ENCODE measurements at places on chromosomes 6 and 20.

GRCh38 chr6:74549746-74550145 is 656.1 kb downstream of the COL12A1 start:
- no peak for DNase-seq

DNA sequence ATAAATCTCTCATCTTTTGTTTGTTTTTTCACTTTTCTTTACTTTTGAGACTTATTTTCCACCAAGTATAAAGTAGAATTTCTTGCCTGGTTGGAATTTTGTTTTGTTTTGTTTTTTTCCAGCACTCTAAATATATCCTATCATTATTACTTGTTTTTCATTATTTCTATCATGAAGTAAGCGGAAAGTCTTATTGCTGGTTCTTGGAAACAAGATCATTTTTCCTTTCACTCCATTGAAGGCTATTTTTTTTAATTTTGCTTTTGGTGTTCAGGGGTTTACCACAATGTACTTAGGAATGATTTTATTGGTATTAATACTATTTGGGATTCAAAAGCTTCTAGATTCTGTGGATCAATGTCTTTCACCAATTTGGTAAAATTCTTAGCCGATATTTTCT is 190.1 kb downstream of the LAMA2 start:
- no peak for DNase-seq

- peak; percentile 67 for DNase-seq
Observed at GRCh38 chr6:137787016-137787415, 80.0 kb upstream of the TNFAIP3 start.

GRCh38 chr6:5670381-5670780 is 336.3 kb downstream of the NRN1 start:
- peak; percentile 46 for DNase-seq

DNA sequence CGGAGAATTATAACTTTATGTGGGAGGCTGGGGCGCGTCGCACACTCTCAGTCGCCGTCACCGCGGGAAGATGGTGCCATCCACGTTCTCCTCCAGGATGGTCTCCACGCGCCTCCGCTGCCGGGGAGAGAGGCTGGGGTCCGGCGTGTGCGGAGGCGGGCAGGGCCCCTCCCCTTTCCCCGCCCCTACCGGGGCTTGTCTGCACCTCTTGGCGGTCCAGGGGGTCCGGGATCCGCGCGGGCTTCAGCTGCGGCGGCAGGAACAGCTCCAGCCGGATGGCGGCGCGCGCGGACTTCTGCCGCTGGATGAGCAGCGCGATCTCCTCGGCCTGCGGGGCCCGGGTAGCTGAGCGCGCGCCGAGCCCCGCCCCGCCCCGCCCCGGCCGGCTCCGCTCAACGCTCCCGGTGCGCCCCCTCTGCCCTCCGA is 807 bp downstream of the LKAAEAR1 start:
- DNase-seq = peak; percentile 71

- DNase-seq = no peak
Observed at GRCh38 chr6:2514965-2515543, 235.7 kb downstream of the MYLK4 start.

DNA sequence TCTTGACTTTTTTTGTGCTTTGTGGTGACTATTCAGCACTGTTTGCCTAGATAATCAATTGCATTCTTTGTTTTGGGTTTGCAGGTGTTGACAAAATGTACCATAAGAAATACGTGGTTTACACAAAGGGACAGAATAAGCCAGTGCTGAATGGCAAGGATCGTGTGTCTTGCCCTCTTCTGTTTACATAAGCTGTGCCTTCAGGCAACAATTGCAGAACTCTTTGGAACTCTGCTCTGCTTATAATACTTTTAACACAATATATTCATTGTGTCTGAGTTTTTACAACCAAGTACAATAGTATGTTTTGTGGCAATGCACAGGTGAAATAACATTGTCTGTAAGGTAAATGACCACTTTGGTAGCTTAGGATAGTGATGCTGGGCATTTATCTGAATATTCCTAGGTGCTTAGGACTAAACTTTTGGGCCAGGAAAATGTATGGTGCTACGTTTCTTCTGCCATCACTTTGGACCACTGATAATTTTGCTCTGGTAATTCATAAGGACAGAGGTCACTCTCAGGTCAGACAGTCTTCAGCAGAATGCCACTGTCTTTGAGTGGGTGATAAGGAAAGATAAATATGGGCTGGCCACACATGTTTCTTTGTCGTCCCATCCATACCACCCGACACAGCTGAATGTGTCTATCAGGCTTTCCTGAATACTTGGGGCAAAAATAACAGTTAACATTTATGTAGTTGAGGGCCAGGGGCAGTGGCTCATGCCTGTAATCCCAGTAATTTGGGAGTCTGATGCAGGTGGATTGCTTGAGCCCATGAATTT is 344.6 kb upstream of the IMPG1 start:
- DNase-seq = no peak

- no peak for DNase-seq
Observed at GRCh38 chr6:149285626-149286025, 31.9 kb upstream of the TAB2 start.

DNA sequence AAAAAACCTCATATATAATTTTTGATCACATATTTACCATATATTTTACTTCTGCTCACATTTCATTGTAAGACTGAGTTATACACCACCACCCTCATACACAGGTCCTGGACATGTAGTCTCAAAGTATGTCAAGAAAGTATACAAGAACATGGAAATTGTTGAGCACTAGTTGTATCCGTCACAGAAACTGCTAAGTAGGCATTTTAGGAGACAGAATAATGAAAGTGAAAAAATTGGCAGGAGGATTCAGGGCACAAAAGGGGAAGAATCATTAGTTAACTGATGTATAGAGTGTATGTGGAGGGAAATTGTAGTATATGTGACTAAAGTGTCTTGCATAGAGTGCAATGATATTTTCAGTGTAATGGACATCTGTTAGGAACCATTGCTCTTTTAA is 458.8 kb downstream of the TFAP2B start:
- no peak for DNase-seq

DNA sequence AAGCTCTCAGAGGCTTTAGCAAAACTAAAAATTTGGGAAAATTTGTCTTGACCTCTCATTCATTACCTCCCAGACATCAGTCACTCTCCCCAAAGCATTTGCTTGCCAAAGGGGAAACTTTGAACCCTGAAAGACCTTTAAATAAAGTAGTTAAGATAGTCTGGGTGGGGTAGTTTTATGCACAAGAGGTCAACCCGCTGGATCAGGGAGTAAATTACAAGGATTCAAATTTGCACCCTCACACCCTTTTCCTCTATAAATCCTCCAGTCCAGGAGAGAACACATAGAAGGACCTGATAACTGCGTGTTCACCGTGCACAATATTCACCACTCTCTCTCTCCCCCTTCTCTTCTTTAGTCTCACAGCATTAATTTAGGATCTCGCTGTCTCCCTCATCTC is 36.1 kb upstream of the TNFRSF21 start:
- no peak for DNase-seq

DNA sequence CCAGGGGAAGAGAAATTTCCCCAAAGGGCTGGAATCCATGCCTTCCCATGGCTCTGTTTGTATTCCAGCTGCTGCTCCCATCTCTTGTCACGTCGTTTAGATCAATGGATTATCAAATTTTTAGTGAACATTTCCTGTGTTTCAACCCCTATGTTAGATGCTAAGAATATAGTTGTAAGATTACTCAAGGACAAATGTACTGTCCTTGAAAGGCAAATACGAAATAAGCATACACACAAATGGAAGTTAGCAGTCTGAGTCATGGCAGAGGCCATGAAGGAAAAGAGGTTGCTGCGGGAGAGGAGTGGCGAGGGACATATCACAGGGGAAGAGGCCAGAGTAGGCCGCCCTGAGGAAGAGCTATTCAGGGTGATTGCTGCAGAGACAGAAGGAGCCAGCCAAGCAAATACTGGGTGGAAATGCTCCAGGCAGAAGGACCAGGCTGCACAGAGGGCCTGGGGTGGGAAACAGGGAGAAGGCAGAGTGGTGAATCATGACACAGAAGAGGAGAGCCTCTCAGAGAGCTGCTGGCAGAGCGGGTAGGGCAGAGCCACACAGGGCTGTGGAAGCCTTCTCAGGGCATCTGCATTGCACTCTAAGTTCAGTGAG is 219.2 kb upstream of the LRFN2 start:
- DNase-seq = peak; percentile 20

GRCh38 chr6:26103141-26103769 is 16.0 kb downstream of the HFE start:
- DNase-seq = peak; percentile 81

DNA sequence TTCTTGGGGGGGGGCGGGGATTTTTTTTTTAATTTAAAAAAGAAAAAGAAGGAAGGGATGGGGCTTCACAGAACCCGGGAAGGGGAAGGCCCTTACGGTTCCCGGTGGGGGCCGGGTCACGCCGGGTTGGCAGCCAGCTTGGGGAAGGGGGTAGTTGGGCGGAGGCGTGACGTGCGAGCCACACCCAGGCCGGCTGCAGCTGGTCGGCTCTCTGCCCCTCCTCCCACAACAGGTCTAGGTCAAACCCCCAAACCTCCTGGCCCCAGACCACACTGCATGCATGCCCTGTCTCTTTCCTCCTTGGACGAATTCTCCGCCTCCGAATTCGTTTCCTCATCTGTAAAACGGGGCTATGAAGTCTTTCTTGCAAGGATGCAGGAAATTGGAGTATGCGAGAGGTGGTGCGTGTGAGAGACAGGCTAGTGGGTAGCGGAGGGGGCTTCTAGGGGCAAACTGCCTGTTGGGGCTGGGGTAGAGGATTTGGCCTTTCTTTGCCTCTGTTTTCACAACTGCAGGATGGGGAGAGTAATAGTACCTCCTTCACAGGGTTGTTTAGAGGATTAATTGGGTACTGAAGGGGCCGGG is 828 bp downstream of the HCK start:
- DNase-seq = no peak

DNA sequence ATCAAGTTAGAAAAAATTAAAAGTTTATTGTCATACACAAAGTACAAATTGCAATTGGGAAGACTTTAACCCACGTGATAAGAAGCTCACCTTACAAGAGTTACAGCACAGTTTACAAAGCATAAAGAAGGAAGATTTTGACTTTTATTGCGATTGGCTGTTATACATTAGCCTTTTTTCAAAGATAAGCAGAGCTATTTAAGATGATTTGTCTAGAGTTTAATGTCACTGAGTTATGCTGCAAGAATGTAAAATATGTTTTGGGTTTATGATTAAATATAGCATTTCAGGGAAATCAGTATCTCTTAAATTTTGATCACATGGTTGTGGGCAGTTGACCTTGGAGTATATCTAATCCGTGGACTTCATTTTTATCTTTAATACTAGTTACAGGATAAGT is 664.2 kb upstream of the PTCHD4 start:
- peak; percentile 41 for DNase-seq

- no peak for DNase-seq
Observed at GRCh38 chr6:12590901-12591300, 125.7 kb upstream of the PHACTR1 start.

GRCh38 chr6:83183082-83183828 is 9.8 kb downstream of the PGM3 start:
- DNase-seq = peak; percentile 99

GRCh38 chr20:9244811-9245210 is 175.9 kb downstream of the PLCB4 start:
- DNase-seq = no peak

GRCh38 chr6:43172104-43173007 is 1.3 kb downstream of the SRF start:
- DNase-seq = peak; percentile 39

DNA sequence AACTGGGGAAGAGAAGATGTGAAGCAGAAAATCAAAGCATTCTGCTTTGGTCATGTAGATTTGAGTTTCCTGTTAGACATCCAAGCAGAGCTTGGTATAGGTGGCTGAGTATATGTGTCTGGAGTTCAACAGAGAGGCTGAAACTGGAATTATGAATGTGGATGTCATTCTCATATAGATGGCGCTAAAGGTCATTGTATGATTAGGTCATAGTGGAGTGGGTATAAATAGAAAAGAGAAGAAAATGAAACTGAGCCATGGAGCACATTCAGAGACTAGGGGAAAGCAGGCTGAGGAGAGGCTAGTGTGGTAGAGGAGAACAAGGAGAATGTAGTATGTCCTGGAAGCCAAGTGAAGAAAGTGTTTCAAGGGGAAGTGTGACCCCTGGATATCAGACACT is 295.6 kb upstream of the PLN start:
- peak; percentile 2 for DNase-seq

DNA sequence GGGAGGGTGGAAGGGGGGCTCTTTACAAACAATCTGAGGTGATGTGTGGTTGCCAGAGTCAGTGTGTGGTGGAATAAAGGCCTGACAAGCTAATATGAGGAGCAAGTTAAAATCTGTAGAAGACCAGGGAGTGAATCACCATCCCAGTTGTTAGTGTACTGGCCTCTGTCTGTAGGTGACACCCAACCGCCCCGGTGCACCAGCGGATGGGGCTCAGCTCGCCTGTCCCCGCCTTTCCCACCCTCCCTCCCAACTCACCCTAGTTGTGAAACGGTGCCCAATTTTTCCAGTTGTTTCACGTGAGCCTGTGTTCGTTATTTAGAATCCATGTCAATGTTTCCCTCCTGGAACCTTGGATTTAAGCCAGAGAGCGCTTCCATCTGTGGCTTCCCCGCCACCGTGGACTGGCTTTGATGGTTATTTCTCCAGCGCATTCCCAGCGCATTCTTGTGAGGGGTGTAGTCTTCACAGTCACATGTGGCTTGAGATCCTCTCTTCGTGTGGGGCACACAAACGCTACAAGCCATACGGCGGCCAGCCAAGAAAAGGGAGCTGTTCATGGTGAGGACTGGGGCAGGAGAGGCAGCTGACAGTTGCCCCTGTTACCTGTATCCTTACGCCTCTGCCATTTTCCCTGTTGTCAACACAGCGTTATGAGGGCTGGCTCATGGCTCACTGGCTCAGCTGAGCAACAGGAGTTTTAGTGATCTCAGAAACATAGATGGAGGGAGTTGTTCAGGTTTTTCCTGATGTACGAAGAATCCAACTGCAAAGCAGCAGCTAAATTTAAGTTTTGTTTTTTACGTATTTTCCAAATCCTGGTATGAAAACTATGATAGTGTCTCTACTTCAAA is 137.6 kb downstream of the ZDHHC14 start:
- peak; percentile 88 for DNase-seq

DNA sequence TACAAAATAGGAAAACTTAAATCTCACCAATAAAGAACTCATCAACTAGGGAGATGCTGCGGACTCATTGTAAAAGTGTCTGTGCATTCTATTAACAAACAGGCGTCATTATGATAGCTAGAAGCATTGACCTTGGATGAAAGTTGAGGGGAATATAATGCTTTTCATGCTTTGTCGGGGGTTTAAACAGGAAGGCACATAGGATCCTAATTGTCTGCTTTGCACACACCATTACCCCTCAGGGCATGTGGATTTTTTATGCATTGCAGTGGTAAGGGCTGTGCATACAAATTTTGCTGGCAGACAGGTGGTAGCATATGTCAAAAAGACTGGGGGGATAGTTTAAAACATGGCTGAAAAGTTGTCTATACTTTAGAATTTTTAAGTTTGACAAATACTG is 447.9 kb upstream of the PLCB4 start:
- no peak for DNase-seq

GRCh38 chr6:159104931-159105330 is 60.1 kb upstream of the TAGAP start:
- DNase-seq = no peak
